Stimulated activated CD8-positive, alpha-beta memory T cell treated with anti-CD3 and anti-CD28 coated beads, Interleukin-7, amount 100 ng/mL, for 1 hour (primary cell): ENCODE measurements at places on chromosomes 4 and X.

DNA sequence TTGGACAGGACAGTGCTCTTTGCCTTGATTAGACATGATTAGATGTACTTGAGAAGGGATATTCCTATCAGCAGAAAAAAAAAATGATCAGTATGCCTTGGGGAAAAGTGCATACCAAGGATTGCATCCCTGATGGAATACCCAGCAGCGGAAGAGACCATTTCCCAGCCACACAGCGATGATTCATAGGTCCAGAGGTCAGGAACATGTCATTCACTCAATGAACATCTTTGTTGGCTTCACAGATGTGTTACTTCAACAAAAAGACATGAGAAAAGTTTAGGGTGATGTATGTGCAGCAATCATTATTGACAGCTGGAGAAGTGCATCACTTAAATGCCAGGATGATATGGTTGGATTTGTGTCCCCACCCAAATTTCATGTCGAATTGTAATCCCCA, 293.5 kb downstream of the ZNF674 start:
- DNase-seq = no peak

DNA sequence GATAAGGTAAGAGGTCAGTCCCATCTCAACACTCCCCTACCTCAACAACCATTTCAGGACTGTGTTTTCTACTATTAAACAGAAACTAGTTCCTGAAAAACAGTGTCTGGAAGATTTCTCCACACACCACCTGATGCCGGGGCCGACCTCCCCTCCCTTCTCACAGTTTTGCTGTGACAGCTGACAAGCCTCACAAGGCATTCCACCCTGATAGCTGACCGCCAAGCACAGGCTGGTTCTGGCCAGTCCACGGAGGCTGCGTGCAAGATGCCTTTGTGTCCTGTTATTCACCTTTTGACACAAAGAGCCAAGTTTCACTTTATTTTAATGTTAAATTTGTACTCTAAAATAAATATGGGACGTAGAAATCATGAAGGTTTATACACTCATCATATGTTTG, 758.6 kb downstream of the PDHA2 start:
- DNase-seq = no peak

GRCh38 chrX:21730026-21730425, 27.9 kb downstream of the SMPX start:
- no peak for DNase-seq

- no peak for DNase-seq
These were observed 103.8 kb upstream of the PPP3CA start for GRCh38 chr4:101451086-101451485.

DNA sequence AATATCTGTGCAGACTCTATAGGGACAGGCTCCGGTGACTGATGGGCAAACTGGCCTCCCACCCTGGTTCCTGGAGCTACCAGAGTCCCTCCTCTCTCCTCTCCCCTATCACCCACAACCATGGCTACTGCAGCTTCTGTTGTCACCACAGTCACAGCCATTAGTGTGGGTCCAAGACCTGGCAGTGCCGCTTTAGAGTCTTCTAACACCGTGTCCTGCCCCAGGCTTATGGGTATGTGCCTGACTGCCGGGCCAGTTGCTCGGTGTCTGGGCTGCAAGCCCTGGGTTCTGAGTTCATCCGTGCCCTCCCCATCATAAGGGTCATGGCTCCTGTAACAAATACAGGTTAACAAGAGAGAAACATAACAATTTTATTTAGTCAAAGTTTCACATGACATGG, 85.4 kb downstream of the FNIP2 start:
- DNase-seq = no peak

GRCh38 chrX:149522916-149523315, 17.8 kb upstream of the IDS start:
- DNase-seq = no peak

GRCh38 chr4:155047755-155048154, 160.7 kb upstream of the NPY2R start:
- no peak for DNase-seq

DNA sequence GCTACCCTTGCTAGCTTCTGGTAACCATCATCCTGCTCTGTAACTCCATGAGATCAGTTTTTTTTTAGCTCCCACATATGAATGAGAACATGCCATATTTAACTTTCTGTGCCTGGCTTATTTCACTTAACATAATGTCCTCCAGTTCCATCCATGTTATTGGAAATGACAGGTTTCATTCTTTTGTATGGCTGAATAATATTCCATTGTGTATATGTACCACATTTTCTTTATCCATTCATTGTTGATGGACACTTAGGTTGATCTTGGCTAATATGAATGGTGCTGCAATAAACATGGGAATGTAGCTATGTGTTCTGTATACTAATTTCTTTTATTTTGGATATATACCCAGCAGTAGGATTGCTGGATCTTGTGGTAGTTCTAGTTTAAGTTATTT, 204.7 kb downstream of the BMPR1B start:
- DNase-seq = no peak

DNA sequence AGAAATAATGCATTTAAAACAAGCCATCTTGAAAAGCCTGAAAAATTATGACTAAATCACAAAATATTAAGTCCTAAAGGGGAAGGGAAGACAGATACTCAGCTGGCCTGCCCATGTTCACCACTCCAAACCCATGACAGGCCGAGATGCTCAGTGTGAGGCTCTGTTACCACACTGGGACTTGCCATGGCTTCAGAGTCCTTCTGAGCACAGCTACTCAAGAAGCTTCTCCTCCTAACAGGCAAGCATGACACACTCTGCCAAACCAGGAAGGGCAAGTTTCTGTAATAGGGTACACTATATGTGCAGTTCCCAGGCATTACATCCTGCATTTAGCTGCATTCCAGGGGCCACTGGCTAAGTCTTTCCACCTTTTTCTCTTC, 34.0 kb upstream of the CYBB start:
- DNase-seq = no peak

GRCh38 chr4:10085386-10085785, 31.2 kb downstream of the WDR1 start:
- no peak for DNase-seq

DNA sequence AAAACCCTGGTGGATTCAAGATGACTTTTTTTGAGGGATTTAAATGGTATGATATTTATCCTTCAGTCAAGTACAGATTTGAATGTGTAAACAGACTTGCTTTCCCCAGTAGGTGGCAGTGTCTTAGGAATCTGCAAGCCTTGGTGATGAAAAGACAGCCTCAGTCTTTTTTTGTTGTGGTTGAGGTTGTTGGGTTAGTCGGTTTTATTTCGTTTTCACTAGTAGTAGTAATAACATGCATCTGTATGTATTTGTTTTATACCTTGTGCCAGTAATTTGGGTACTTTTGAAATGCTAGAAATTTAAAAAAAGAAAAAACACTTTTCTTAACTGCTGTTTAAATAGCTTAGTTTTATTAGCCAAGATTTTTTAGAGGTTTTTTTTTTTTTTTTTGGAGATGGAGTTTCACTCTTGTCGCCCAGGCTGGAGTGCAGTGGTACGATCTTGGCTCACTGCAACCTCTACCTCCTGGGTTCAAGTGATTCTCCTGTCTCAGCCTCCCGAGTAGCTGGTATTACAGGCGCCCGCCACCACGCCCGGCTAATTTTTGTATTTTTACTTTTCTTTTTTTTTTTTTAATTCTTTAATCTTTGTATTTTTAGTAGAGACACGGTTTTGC, 39.2 kb downstream of the COPS4 start:
- DNase-seq = peak; percentile 15

- DNase-seq = no peak
These were observed 313.6 kb upstream of the DDX53 start for GRCh38 chrX:22686138-22686541.

DNA sequence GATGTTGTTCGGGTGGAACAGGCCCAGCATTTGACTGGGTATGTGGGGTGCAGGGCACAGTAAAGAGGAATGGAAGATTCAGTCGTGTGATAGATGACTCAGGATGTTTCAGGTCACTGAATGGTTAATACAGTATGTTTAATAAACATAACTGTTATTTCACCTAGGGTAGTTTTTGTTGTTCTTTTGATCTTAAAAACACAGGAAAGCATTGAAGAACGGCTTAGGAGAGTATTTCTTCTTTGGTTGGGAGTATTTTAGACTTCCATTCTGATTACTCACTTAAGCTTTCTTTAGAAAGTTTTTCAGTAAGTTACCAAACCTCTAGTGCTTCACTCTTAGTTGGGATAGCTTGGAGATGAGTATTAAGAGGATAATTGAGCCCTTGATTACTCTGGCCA, 62.3 kb downstream of the STAG2 start:
- DNase-seq = no peak

GRCh38 chrX:17242470-17242869, 132.5 kb upstream of the NHS start:
- no peak for DNase-seq

GRCh38 chr4:155590796-155591585, 75.7 kb upstream of the GUCY1A1 start:
- DNase-seq = no peak

DNA sequence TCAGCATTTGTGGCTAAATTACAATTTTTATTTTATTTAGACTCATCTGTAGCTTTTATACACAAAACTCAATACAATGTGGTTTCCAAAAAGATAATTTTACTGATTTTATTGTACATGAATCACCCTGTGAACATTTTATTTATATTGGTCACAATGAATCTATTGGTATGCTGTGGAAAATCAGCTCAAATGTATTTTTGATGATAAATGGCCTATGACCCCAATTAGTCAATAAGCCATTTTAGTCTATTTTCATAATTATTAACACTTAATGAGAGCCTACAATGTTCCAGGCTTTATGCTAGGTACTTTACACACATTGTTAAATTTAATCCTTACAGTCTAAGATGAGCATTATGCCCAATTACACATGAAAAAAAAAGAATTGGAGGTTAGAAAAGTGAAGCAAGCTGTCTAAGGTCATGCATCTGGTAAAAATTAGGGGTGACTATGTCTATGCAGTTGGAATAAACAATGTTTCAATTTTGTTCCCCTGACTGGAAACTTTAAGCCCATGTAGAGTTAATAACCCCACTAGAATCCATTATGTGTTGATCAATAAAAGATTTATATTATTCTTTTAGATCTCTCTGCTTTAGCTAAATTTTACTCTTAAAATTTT, 344.7 kb downstream of the PABPC4L start:
- DNase-seq = no peak

DNA sequence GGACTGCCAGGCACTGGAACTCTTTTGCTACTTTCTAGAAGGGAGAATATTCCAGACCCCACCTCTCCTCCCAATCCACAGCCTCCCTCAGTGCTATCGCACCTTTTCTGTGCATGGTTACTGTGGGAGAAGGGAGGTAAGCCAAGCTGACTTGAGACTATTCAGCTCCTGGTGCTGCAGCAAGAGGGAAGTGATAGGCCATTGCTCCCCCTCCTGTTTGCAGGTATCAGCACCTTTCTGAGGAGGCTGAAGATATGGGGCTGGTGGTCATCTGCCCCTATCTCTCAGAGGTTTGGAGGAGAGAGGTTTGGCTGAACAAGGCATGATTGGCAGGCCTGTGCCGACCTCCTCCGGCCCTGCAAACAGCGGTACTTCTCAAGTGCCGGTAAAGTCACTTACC, 103.3 kb upstream of the GATB start:
- no peak for DNase-seq

GRCh38 chr4:145808848-145809512, 129.0 kb downstream of the C4orf51 start:
- DNase-seq = no peak

- no peak for DNase-seq
These were observed 134.3 kb downstream of the MID1IP1 start for GRCh38 chrX:38935561-38935960.

DNA sequence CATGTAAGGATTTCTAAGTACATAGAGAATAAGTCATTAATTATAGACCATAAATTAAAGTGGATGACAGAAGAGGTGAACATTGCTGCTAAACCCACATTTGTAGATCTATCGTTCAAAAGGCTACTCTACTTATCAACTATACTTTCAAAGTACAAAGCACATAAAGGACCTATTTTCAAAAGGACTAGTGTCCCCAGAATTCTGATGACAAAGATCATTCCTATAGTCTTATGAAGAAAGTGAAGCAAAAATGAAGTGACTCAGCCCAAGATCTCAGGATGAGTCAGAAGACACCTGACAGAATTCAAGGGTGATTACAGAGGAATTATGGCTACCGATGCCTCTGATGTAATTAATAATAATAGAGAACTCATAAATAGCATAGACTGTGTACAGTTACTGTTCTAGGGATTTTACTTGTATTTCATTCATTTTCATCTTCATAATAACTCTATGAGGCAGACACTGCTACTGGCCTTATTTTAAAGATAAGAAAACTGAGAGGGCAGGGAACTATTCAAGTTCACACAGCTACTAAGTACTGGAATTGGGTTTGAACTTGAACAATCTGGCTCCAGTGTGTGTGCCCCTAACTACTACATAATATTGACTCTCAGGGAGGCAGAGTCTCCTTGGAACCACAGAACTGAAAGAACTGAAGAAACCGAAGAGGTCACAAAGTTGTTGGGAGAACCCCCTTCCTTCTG, 17.1 kb downstream of the USP46 start:
- DNase-seq = no peak

GRCh38 chrX:109299091-109299490, 182.8 kb downstream of the GUCY2F start:
- DNase-seq = no peak

GRCh38 chr4:36286481-36286871, 5.1 kb downstream of the DTHD1 start:
- DNase-seq = no peak

DNA sequence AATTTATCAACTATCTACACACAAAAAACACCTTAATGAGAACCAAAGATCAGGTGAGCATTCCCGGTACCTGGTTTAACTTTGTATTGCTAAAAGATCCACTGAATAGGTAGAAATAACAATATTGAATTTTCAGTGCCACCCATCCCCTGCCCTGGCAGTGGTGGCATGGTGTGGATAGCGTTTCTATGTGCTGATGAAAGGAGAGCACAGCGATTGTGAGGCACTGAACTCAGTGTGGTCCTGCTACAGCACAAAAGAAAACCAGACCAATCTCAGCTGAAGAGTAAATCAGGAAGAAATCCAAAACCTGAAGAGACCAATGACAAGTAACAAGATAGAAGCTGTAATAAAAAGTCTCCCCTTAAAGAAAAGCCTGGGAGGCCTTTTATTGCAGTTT, 984.6 kb upstream of the AGA start:
- DNase-seq = no peak

- no peak for DNase-seq
These were observed 30.6 kb downstream of the WWC2 start for GRCh38 chr4:183129675-183130074.

- DNase-seq = no peak
These were observed 150.5 kb downstream of the ARSF start for GRCh38 chrX:3191796-3192195.

GRCh38 chr4:145773581-145774234, 93.8 kb downstream of the C4orf51 start:
- DNase-seq = no peak

DNA sequence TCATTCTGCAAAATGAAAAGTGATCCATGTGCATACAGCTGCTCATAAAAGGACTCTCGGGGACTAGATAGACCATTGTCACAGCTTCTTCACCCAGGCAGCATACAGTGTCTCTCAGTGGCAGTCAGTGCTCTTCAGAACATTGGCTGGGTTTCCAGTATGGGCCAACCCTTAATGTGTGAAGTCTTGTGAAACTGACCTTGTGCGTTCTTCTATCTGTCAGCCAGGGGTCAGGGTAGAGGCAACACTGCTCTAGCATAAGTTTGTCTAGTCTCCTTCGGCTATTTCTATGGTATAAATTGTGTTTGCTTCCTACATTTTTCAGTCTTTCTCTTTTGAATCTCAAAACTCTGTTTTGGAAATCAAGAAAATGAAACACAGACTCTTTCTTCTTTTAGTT, 37.0 kb upstream of the SMIM31 start:
- no peak for DNase-seq

- no peak for DNase-seq
These were observed 164.9 kb upstream of the TAPT1 start for GRCh38 chr4:16391196-16391595.

GRCh38 chrX:12325171-12325570, 186.9 kb downstream of the FRMPD4 start:
- no peak for DNase-seq
